ENCODE measurements at places on chromosomes 1 and 21. TPM values are rescaled to one million over a fixed set of nuclear protein-coding genes. Genes with fewer than 3 reads are reported as not detected.

Gene PRR9
- not detected for total RNA-seq

Gene WRAP73
- total RNA-seq, result 14.4 TPM

Gene S100A9
- not detected for total RNA-seq

Gene TRMT13
- total RNA-seq, result 23.5 TPM

Gene MYOM3
- total RNA-seq, result not detected

DNA sequence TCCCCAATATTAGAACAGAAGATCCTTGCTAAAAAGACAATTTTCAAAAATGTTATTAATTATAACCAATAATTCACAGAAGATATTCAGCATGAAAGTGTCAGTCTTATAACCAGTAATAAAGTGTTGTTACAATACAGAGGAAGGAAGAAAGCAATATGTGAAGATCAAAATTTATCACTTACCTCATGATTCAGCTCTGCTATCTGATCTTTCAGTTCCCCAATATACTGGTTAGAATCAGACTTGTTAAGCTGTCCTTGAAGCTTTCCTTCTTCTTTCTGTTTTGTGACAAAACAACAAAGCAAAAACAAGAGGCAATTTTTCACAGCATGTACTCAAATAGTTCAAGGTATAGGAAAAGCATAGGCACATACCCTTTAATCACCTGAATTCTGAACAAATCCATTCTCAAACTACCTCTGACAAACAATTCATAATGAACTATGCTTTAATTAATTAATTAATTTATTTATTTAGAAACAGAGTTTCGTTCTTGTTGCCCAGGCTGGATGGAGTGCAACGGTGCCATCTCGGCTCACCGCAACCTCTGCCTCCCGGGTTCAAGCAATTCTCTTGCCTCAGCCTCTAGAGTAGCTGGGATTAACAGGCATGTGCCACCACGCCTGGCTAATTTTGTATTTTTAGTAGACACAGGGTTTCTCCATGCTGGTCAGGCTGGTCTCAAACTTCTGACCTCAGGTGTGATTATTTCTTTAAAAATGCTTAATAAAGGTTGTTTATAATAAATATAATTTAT is 76.9 kb upstream of the GFI1 start:
- ATAC-seq, result no peak

DNA sequence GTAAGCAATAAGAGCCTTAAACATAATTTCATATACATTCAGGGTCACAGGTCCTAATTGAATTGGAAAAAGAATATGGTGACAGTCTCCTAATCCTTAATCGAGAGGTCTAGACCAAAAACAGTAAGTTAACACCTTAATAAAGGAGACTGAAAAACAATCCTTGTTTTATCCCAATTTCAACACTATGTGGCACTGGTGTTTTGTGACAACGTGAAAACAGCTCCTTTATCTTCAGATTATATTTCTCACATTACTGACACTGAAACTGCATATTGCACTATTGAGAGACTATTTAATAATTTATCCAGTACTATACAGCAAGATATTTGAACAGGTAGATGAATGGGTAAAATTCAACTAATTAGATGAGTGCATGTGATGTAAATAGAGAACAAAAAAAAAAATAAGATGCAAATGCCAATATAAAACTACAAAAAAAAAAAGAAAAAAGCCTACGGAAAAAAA is 34.1 kb downstream of the TP53BP2 start:
- no peak for ATAC-seq

DNA sequence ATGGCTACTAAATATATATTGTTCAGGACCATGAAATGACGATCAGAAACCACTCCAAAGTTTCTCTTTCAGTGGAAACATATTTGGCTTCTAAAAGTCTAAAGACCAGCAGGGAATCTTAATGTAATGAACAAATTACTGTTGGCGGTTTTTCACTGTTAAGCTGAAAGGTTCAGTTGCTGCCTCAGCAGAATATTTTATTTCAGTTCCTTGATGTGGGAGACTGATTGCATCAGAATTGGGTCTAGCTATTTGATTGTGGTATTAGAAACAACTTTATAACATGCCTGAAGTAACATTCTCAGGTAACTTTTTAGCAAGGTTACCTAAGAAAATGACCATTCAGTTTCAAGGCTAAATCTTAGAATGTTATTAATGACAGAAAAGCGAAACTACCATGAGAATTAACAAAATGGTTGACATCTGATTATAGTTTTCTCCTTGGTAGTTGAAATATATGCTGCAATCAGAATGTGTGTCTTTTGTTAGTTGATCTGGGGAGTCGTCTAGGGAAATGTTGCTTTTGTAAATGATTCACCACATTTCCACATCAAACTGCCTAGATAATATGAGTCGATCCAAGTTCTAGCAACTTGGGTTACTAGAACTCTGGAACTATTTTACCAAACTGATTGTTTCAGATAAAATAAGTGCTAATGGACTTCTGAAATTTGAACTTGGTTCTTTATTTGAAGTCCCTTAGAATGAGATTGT is 200.4 kb downstream of the HMCN1 start:
- no peak for ATAC-seq

GRCh38 chr1:6674771-6675170 is 26.8 kb downstream of the DNAJC11 start:
- no peak for ATAC-seq

DNA sequence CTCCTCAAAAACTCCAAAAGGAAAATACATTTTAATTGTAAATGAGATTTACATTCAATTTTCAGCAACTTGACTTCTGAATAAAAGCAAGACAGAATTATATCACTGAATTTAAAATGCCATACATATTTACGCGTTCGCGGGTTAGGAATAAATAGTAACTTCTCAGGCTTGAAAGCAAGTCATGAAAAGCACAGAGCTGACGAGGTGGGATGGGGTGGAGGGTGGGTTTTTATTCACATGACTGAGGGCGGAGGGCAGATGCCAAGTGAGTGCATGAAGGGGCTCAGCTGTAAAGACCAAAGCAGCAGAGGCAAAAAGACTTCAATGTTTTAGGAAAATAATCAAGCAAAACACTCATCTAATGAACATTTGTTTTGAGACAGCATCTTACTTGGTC is 5.7 kb downstream of the CEP104 start:
- no peak for ATAC-seq

DNA sequence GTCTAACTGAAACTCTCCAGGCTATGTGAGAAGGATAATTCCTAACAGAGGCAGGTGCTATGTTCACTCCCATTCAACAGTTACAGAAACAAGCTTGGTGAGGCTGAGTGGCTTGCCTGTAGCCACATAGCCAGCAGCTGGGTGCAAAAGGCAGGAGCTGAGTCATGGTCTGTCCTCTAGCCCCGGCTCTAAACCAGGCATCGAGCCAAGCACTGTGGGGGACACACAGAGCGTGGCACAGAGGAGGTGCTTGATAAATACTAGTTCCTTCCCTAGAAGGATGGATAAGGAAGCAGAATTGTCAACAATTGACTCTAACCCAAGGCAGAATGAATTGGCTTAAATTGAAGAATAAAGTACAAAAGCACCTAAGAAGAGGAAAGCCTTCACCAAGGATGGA is 10.4 kb upstream of the KCNA2 start:
- ATAC-seq, result no peak

DNA sequence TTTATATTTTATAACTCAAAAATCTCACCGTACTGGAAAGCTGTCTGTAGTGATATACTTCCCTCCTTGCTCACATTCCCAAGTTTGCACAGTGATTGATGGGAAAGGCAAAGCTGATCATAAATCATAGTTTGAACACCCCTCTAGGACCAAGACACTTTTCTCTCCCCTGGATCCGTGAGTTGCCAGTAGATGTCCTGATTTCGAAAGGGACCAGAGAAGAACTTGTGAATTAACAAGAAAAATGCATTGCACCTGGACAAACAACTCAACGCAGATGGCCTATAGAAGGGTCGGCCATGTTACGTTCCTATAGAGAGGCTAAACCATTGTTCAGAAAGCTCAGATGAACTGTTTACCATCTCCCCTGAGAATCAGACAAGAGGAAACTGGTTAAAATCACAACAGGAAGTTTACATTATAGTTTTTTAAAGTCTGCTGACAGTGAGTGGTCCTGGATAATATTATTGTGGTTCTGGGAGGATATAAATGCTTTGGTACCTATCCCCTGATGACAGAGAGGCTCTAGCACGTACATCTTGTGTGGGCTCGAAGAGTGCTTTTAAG is 124.0 kb upstream of the SLC45A1 start:
- ATAC-seq, result no peak

DNA sequence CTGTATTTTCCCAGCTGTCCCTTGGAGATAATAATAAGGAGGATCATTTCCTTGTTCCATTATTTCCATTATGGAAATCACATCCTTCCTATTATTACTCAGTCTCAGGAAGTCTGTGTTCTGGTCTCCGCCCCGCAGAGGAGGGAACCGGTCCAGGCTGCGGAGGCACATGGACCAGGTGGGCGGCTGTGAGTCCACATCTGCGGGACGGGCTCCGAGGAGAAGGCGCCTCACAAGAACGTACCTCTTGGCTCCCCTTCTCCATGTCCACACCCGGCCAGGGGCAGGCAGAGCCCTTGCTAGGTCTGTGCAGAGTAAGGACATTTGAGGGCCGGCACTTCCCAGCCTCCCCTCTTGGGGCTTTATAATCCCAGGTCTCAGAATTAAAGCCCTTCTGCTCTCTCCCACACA is 14.6 kb downstream of the RAB7B start:
- no peak for ATAC-seq

DNA sequence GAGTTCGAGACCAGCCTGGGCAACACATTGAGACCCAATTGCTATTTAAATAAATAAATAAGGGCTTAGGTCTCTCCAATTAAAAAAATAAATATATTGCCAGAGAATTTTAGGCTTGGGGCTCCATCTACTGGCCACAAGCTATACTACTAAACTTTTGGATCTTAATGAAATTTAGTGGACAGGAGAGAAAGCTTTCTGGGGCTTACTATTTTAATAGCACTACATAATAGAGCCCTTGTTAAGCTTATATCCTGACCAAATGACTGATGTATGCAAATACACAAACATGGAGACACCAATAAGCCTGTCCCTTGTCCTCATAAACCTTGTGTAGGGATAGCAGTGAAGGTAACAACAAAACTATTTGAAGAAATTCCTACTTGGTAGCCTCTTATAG is 18.4 kb downstream of the CCT3 start:
- ATAC-seq, result no peak

DNA sequence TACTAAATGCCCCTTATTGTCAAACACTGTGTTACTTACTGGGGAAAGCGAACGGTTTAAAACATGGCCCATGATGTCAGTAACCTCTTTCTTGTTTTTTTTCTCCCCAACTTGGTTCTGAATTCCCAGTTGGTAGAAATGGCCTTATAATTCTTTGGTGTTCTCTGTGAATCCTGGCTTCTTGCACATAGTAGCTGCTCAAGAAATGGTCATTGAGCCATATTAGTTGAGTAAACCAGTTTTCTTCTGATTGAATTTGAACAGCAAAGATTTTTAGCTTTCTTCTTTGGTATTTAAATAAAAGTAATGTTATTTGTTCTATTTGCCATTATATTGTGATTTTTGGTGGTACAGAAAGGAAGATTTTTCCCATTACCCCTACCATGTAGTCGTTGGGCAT is 87.3 kb downstream of the NFIA start:
- no peak for ATAC-seq

GRCh38 chr1:58782178-58783089 is 1.4 kb downstream of the JUN start:
- ATAC-seq, result peak; percentile 12

DNA sequence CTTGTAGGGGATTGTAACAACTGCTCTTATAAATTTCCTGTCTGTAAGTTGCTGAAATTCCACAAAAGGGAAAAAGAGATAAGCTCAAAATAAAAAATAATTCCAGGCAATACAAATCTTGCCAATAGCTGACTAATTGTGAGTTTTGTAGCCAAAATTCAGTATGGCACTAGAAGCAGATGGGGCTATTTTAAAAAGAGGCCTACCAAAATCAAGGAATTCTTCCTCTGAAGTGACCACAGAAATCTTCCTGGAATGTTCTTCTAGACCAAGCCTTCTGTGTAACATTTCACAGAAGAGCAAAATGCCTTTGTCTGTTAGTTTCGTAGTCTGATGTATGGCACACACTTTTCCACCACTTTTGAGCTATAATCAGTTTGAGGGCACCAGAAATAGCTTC is 127.6 kb downstream of the CYYR1 start:
- no peak for ATAC-seq

DNA sequence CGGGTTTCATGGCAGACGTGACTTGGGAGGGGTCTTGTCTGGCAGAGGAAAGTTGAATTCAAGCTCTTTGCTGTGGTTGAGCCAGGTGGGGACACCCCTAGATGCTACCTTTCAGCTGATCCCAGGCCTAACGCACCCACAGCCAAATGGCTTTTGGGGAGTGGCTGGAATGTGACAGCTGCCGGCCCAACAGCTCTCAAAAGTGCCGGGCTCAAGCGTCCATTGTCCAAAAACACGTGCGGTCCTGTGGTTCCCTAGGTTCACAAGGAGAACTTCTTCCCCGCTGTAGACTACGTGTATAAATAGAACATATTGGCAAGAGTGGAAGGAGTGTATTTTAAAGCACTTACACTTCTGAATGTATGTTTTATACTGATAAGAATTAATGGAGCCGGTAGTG is 87.1 kb upstream of the ARHGEF16 start:
- no peak for ATAC-seq

DNA sequence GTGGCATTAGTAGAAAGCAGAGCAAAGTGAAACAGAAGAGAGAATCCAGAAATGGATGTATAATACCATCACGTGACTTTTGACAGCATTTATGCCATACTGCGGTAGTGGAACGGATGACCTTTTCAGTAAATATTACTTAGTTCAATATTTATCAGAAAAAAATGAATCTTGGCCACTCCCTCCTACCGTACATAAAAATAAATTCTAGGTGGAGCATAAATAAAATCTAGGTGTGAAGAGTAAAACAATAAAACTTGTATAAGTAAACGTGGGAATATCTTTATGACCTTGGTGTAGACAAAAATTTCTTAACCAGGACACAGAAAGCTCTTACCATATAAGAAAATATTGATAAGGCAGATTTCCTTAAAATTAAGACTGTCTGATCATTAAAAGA is 182.6 kb downstream of the VPS13D start:
- no peak for ATAC-seq

DNA sequence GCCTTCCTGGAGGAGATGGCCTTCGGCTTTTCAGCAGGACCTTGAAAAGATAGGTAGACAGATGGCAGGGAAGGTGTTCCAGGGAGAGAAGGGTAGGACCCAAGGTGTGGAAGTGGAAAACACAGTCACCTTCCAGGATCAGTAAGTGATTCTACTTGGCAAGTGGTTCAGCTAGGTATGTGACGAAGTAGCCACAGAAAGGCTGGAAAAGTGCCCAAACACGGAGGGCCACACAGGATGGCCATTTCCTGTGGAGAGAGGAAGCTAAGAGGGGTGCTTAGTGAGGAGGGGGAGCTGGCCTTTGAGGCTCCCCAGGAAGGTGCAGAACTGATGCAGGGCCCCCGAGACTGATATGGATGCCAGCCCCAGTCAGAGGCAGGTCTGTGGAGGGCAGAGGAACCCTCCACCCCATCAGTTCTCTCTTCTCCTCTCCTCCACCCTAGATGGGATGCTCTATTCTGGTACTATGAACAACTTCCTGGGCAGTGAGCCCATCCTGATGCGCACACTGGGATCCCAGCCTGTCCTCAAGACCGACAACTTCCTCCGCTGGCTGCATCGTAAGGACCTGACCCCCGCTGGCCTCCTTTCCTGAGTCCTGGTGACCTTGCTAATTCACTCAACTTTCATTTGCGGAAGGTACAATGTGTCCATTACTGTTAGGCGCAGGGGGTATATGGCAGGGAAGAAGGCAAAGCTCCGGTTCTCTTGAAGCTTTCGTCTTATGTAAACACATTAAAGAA is 6.8 kb downstream of the SEMA4A start:
- ATAC-seq, result no peak
